ENCODE measurements at places on chromosomes 2 and 18.

- no peak for DNase-seq
Measured at GRCh38 chr2:241194811-241195210, 6.3 kb downstream of the ANO7 start.

- no peak for DNase-seq
Measured at GRCh38 chr2:122636097-122636496, 880.6 kb downstream of the TSN start.

- DNase-seq, result no peak
Measured at GRCh38 chr2:38499548-38500282, 103.0 kb downstream of the HNRNPLL start.

GRCh38 chr18:12571630-12572029 is 86.3 kb downstream of the SPIRE1 start:
- DNase-seq, result no peak

DNA sequence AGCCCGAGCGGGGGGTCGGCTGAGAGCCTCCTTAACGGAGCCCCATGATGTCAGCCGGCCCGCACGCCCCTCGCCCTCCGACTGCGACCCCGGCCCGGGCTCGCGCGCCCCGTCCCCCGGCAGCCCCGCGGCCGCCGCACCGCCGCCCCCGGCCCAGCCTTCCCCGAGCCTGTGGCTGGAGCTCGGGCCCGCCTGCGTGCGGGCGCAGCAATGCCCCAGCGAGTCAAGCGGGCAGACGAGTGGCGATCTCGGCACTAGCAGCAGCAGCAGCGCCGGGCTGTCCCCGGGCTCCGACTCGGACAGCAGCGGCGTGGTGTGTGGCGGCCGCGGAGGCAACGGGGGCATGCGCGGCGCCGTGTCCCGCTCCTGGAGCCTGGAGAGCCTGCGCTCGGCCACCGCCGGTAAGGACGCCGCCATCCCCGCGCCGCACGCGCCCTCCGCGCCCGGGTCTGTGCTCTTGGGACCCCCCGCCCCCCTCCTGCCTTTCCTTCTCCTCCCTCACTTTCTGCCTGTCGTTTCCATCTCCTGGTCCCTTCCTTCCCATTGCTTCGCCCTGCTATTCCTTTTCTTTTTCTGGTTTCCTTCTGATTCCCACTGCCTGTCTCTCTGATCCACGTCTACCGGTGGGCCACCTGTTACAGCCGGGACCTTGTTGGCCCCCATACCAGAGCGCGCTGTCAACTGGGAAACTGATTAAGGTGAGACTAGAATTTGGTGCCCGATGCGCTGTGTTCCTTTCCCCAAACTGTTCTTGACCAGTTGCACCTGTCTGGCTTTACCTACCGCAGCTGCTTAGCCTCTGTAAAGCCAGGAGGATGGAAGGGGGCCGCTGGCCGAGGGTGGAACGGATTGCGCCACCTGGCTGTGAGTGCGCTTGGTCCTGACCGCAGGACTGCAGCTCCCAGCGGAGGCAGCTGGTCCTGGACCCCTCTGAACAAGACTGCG is 127.4 kb downstream of the ARHGEF4 start:
- no peak for DNase-seq

DNA sequence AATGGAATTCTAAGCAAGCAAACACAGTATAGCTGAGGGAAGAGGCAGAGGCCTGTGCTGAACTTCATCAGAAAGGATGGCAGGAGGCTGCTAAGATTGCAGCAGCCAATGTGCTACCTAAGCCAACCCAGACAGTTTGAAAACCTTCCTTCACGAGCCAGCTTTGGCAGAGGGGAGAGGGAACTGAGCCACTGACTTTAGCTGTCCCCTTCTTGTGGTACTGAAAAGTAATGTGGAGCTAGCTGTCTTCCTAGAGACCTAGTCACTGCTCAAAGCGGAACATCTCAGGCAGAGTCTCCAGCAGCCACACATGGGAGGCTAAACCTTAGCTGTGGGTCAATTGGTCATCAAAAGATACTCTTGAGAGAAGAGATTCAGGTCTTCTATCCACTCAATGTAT is 419.0 kb downstream of the FBXO15 start:
- no peak for DNase-seq

GRCh38 chr2:197576631-197577030 is 60.8 kb downstream of the MOB4 start:
- DNase-seq, result no peak

DNA sequence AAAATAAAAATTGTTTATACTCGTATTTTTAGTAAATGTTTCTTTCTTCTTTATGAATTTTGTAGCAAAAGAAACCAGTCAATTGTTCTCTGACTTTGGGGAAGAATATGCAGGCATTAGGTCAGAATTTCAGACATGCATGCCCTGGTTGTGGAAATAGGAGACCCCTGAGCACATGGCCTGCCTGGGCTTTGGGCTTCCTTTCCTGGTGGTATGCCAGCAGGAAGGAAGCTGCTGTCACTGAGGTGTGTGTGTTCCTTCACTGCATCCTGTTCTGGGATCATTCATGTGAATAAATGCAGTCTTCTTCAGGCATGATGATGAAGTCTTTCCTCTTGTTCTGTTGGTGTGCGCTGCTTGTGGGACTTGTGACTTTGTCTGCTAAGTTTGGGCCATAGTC is 920.2 kb upstream of the VRK2 start:
- no peak for DNase-seq

DNA sequence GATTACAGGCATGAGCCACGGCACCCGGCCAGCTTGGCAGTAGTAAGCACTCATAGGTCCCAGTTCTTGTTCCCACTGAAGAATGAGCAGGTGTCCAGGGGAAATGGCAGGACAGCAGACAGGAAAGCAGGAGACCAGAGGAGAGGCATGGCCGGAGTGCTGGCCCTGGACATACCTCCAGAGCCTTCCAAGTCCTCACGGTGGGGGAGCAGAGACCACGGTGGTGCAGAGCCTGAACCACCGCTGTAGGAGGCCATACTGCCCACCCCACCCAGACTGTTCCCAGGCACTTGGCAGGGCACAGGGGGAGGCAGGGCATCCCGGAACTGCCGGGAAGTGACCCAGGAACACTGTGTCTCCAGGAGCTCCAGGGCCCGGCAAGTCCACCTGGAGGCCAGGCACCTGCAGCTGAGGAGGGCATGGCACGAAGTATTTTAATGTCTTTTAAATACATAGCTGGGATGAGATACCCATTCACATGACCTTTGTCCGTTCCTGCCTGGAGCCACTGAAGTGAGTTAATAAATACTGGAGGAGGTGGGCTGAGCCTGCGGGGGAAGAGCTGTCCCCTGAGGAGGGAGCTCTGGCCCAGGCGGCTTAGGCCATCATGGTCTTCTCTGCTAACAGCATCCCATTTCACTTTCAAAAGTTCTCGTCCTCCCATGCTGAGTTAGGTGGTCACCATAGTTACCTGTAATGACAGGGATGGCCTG is 49.7 kb upstream of the TFCP2L1 start:
- no peak for DNase-seq

DNA sequence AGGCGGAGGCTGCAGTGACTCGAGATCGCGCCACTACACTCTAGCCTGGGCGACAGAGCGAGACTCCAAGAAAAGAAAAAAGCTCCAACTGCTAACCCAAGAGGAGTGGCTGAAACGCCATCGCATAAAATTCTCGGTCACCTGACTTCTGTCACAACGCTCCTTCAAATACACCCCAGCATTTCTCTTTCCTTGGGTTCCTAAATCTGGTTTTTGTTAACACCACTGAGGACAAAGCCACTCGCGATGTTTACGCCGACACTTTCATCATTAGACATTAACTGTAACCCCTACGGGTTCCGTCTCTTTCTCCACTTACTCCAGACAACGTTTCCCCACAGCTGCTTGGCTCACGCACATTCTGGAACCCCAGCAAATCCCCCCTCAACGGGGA is 679 bp downstream of the CLK1 start:
- DNase-seq, result no peak

- DNase-seq, result no peak
Measured at GRCh38 chr2:213537579-213537978, 253.3 kb downstream of the SPAG16 start.

DNA sequence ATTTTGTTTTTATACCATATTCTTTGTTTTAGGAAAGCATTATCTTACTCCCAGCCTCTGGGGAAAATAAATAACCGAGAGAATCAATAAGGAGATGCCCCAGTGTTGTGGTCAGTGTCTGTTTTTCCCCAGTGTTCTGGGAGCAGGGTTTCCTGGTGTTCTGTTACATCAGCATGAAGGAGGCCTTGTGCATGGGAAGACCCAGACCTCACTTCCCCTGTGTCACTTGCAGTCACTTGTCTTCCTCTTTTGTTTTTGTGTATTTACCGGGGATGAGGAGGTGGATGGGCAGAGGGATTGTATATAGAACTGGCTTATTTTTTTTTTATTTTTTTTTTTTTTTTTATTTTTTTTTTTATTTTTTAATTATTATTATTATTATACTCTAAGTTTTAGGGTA is 45.0 kb upstream of the MGAT5 start:
- no peak for DNase-seq

DNA sequence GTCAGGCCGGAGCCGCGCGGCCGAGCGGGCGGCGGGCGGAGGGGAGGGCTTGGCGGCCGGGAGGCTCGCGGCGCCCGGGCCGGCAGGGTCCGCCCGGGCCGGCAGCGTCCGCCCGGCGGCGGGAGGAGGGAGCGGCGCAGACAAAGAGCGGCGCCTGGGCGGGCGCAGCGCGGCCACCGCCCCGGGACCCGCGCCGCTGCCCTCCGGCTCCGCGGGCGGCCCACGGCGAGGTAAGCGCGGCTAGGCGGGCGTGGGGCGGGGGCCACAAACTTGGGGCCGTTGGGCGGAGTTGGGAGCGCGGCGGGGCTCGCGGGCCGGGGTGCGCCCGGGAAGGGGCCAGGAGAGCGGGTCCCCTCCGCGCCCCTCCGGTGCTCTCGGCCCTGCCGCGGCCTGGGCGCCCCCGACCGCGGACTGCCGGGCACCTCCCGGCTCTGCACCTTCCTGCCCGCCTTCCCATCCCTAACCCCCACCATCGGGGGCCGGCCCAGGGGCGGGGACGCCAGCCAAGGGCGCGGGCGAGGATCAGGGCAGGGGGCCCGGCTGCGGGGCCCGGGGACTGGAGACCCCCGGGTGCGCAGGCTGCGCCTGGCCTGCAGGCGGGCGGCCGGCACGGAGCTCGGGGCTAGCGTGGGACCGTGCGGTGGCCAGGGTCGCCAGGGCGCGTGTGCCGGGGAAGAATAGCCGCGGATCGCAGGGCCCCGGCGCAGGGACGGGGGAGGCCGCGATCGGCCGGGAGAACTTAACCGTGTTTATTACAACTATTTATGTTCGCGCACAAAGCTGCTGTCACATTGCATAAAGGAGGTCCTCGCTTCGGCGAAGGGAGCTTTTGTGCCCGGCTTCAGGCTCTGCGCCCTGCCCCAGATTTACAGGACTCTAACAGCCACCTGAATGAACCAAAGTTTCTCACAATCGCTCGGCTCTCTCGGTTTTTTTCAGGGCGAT is at the start of gene NCK2:
TSS of gene NCK2 (plus strand) at position 4 of the 945 bp plus-strand sequence. CDS start 110,152 bp downstream, outside the sequence.
- no peak for DNase-seq

- no peak for DNase-seq
Measured at GRCh38 chr2:63225964-63226686, 175.5 kb downstream of the OTX1 start.

- no peak for DNase-seq
Measured at GRCh38 chr2:141554810-141555209, 576.0 kb downstream of the LRP1B start.

- DNase-seq, result no peak
Measured at GRCh38 chr18:14942275-14942674, 194.3 kb downstream of the ANKRD30B start.

DNA sequence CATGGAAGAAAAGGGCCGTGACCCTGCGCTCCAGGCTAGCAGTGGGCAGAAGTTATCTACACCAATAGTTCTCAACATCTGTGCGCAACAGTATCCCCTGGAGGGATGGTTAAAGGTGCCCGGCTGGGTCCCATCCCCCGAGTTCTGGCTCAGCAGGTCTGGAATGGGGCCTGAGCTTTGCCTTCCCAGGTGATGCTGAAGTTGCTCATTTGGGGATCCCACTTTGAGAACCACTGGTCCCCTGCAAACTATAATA is 31.1 kb downstream of the DNMT3A start:
- no peak for DNase-seq

- DNase-seq, result no peak
Measured at GRCh38 chr2:43305012-43305411, 78.6 kb upstream of the ZFP36L2 start.

DNA sequence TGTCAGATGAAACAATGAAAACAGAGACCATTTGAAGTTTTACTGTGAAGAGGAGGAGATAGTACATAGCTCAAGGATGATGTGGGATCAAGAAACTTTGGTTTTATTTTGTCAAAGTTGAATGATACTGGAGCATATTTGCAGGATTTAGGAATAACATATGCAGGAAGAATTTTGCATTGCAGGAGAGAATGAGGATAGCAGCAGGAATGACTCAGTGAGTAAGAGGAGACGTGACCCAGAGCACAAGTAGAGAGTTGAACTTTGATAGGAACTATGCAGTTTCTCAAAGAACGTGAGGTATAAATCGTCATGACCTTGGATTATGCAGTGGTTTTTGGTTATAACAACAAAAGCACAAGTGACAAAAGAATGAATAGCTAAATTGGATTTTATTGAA is 47.7 kb downstream of the MAPRE2 start:
- DNase-seq, result no peak

GRCh38 chr18:70015127-70015526 is 67.5 kb upstream of the CD226 start:
- DNase-seq, result no peak

DNA sequence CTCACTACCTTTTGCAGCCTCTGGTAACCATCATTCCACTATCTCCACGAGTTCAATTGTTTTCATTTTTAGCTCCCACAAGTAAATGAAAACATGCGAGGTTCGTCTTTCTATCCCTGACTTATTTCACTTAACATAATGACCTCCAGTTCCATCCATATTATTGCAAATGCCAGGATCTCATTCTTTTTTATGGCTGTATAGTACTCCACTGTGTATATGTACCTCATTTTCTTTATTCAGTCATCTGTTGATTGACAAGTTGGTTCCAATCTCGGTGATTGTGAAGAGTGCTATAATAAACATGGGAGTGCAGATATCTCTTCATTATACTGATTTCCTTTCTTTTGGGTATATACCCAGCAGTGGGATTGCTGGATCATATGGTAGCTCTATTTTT is 16.9 kb downstream of the IL1RN start:
- DNase-seq, result no peak

DNA sequence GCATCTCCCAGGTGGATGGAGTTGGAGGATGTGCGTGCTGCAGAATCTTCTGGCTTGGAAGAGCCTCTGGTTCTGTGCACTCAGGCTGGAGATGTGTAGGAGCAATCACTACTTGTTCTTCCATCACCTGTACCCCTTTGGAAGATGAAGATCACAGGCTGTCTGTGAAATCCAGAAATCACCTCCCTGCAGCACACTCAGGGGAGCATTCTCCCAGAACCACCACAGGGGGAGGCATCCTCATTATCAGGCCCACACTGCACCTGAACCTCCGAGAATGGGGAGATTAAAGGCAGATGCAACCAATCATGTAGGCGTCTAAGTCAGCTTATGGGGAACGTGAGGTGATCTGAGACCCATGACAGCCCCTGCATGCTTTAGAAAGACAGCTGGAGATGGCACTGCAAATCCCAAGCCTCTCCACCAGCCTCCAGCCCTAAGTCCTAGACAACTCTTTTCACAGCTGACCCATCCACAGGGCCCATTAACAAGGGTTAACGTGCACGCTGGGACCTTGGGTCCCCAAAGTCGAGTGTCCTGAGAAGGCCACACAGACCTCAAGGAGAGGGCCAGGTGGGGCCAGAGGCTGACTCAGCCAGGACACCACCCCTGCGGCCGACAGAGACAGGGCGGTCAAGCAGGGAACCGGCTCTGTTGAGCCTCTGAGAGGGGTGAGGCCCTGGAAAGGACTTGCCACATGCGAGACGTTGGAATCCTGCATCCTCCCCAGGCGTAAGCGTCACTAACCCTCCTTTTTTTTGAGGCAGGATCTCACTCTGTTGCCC is 314.9 kb downstream of the EIPR1 start:
- DNase-seq, result no peak

GRCh38 chr2:159585622-159586021 is 30.7 kb downstream of the BAZ2B start:
- no peak for DNase-seq
